Activated CD4-positive, alpha-beta T cell treated with anti-CD3 and anti-CD28 coated beads for 36 hours (primary cell): ENCODE measurements at places on chromosomes 5 and 9. TPM values are rescaled to one million over a fixed set of nuclear protein-coding genes. Genes with fewer than 3 reads are reported as not detected.
A peak's percentile ranks its signal among the peaks of the same experiment; 100 is the strongest.

The ELOVL7 gene
- 0.69 TPM for total RNA-seq

The FOXD1 gene
- total RNA-seq = 0.23 TPM

The ZNF474 gene
- not detected for total RNA-seq

The SLC2A6 gene
- 1.6 TPM for total RNA-seq

The EQTN gene
- total RNA-seq = not detected

The SPATA31E1 gene
- total RNA-seq = not detected

The SMIM32 gene
- total RNA-seq = not detected

The EIF4EBP3 gene
- total RNA-seq = 15.8 TPM

The TAF1L gene
- total RNA-seq = not detected

The PNPLA7 gene
- total RNA-seq = 3.6 TPM

The GFI1B gene
- total RNA-seq = not detected

DNA sequence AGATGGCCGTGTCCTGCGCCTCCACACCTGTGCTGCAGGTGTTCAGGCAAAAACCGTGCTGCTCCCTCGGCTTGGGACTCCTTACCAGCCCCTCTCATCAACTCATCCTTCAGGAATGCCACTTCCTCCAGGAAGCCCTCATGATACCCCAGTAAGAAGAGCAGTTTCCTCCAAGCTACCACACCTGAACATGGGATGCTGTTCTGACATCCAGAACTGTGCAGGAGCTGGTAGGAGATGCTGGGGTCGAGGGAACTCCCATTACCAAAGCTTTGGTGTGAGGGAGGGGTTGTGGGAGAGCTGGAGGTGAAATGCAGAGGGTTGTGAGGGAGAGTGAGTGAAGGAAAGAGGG is 18.9 kb downstream of the CARD19 start:
- no peak for DNase-seq

- DNase-seq = no peak
These were observed 1352.0 kb upstream of the CDH9 start for GRCh38 chr5:28390341-28390740.

DNA sequence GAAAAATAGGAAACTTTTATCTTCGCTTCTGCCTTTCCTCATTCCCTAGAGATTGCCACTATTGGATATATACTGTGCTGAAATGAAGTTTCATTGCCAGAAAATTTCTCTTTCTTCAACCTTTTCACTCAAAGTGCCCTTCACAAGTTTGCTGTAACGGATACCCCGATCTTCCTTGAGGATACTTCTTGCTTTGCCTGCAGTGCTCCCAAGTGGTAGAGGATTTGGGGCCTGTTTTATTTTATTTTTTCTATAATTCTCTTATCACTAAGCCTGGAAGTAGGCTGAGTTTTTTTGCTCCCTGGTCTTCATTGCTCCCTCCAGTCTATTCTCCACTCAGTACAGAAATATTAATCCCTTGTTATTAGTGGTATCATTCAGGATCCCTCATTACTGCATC is 481.4 kb upstream of the CDH18 start:
- DNase-seq = no peak

- DNase-seq = no peak
These were observed 995 bp upstream of the MSMP start for GRCh38 chr9:35755071-35755470.

- no peak for DNase-seq
These were observed 34.0 kb downstream of the PUM3 start for GRCh38 chr9:2809692-2810419.

- DNase-seq = no peak
These were observed 82.8 kb downstream of the COL5A1 start for GRCh38 chr9:134724202-134724911.

DNA sequence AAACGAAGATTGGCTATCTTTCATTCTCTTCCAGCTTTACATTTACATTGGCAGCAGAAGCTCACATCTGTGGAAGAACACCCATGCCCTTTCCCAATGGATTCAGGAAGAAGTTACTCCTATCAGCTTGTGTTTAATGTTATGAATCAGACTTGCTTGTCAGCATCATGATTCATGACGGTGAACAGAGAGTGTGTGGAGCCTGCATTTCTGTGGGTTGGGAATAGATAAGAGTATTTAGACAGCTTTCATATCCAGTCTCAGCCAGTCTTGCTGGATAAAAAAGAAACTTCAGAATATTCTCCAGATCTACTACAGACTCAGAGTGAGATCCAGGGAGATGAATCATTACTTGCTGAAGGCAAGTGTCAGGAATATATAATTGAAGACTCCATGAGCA is 812.9 kb upstream of the ZNF608 start:
- no peak for DNase-seq

DNA sequence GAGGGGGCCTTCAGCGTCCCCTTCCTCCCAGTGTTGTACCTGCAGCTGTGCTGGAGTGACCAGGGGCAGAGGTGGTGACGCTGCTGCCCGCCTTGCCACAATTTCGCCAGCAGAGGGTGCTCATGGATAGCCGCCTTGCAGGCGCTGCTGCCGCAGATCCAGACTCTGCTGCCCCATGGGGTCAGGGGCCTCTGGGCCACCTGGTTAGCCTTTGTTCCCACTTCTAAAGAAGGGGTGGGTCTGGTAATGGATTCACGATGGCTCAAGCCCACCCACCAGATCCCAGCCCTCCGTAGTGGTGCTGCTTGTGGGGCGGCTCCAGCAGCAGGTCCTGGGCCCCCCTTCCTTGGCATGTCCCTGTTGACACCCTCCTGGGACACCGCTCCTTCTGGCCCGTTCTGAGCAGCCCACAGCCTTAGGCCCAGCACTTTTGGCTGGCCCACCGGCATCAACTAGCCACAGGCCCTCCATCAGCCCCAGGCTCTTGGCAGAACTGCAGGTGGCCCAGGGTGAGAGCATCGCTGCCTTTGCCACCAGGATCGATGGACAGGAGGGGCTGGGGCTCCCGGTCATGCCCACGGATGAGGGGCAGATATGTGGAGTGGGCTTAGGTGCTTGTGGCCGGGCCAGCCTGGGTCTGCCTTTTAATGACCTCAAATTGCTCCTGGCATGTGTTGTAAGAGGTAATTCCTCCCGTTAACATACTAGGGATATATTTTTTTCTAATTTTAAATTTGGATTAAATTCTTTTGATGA is 57.2 kb downstream of the COL5A1 start:
- DNase-seq = peak; percentile 82

DNA sequence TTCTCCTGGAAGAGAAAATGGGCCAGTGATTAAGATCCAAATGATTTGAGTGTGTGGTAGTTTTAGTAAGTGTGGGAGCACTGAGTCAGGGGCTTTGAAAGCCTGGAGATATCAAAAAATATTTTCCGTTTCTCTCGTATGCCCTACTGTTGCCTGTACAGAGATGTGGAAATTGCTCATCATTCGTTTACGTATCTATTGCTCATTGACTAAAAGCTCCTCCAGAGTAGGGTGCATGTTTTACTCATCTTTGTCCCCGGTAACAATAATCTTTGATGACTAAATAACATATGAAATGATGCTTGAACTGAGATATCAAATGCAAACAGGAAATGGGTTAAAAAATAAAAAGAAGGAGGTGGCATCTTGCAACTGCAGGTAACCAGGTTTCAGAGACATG is 114.2 kb upstream of the FST start:
- no peak for DNase-seq

GRCh38 chr9:8863069-8863468 is 1063.5 kb upstream of the DMAC1 start:
- DNase-seq = no peak

- no peak for DNase-seq
These were observed 100.1 kb downstream of the GIN1 start for GRCh38 chr5:103019804-103020203.

GRCh38 chr5:153960269-153961215 is 78.2 kb downstream of the FAM114A2 start:
- DNase-seq = peak; percentile 40

DNA sequence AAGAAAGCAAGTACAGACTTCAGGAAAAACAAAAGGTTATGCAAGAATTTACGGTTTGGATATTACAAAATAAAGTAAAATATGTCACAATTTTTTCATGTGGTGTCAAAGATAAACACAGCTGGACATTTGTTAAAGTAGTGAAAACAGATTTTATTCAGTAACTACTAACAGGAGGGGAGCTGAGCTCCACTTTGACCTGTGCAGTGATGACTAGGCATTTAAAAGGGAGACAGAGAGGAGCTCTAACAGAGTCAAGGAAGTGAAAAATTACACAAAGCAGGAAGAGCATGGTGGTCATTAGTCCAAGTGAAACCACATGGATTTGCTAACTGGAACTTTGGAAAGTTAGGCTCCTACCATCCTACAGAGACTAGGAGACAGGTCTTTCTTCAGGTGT is 263.6 kb upstream of the PCSK5 start:
- no peak for DNase-seq
